ENCODE measurements at places on chromosomes 12 and 14. TPM values are rescaled to one million over a fixed set of nuclear protein-coding genes. Genes with fewer than 3 reads are reported as not detected.

DNA sequence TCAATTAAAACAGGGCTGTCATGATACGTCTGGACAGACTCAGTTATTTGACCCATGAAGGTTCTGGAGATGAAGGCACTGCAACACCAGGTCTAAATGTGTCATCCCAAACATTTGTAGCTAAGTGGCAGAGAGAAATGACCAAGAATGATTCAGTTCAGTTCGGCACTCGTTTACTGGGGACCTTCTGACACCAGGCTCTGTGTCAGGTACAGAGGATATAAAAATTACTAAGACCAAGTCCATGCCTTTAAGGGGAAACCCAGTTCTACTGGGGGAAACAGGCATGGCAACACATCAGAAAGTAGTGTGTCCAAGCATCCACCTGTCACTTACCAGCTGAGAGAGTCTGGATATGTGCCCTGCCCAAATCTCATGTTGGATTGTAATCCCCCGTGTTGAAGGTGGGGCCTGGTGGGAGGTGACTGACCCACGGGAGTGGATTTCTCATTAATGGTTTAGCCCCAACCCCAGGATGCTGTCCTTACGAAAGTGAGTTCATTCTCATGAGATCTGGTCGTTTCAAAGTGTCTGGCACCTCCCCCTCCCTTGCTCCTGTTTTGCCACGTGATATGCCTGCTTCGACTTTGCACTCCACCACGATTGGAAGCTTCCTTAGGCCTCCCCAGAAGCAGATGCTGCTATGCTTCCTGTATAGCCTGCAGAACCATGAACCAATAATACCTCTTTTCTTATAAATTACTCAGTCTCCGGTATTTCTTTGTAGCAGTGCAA is 41.9 kb upstream of the BCL2L14 start:
- DNase-seq = no peak

- peak; percentile 28 for DNase-seq
Observed at GRCh38 chr14:49303946-49304516, 282.1 kb downstream of the RPS29 start.

DNA sequence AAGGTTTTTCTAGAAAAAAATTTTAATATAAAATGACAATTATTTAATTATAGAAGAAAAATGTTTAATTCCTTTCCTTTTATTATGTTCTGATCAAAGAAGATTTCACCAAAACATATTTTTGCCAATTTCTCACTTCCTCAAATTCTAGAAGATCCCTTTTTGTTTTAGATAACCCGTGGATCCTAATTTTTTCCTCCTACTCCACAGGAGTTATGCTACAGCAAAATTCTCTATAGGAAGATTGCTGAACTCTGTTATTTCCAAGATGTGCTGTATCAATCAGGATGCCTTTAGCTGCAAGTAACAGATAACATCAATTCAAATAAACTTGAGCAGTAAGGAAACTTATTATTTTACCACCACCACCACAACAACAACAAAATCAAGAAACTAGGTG is 3.8 kb upstream of the SNX6 start:
- DNase-seq = no peak

- no peak for DNase-seq
Observed at GRCh38 chr14:102940729-102941362, 18.4 kb downstream of the AMN start.

- no peak for DNase-seq
Observed at GRCh38 chr14:23062002-23062401, 4.7 kb upstream of the CDH24 start.

GRCh38 chr12:130478786-130479185 is 141.1 kb downstream of the PIWIL1 start:
- DNase-seq = peak; percentile 12

GRCh38 chr14:93082576-93083001 is 33.1 kb downstream of the ITPK1 start:
- no peak for DNase-seq

DNA sequence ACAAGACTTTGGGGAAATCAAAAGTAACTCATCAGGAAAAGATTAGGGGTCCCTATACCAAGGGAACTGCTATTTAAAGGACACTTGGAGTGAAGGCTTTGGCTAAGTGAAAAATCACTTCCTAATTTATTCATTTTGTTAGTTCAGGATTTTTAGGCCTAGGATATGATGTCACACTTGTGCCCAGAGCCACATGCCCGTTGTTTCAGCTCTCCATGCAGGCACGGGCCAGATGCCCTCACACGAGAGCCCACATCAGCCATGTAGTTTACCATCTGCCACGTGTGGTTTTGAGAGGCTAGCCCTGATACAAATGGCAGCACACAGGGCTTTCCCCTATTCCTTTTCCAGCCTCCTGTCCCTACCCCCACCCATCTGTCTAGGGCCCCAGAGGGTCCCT is 11.9 kb upstream of the LRP1-AS start:
- no peak for DNase-seq

Gene P2RX2
- polyA plus RNA-seq = not detected

Gene OR6C1
- not detected for polyA plus RNA-seq

Gene PRB2
- not detected for polyA plus RNA-seq

Gene MUCL1
- not detected for polyA plus RNA-seq

Gene NXPH4
- 2.7 TPM for polyA plus RNA-seq

Gene RNASE2
- 0.35 TPM for polyA plus RNA-seq
